Natural killer cell (primary cell): ENCODE measurements at places on chromosomes 16 and 17. TPM values are rescaled to one million over a fixed set of nuclear protein-coding genes. Genes with fewer than 3 reads are reported as not detected.

HBA2 gene
- total RNA-seq = 9.9 TPM

TBC1D3B gene
- 10.7 TPM for total RNA-seq

AGRP gene
- total RNA-seq = not detected

TMEM235 gene
- total RNA-seq = not detected

FUS gene
- total RNA-seq = 934 TPM

KCNG4 gene
- total RNA-seq = not detected

VASN gene
- 0.35 TPM for total RNA-seq

PPP1R27 gene
- total RNA-seq = not detected

GGT6 gene
- not detected for total RNA-seq

ZNF19 gene
- 3.6 TPM for total RNA-seq

ZNF423 gene
- not detected for total RNA-seq

SGCA gene
- total RNA-seq = not detected

NME1 gene
- total RNA-seq = 14.7 TPM
